ENCODE measurements at places on chromosomes 1 and 21. TPM values are rescaled to one million over a fixed set of nuclear protein-coding genes. Genes with fewer than 3 reads are reported as not detected.

GRCh38 chr1:151638812-151639211 lies 27.0 kb downstream of the SNX27 start:
- no peak overlapping the region for H3K4me3 ChIP-seq
- no peaks in the 10 kb centered on the region for H3K36me3 ChIP-seq
- H3K27ac ChIP-seq = no peak overlapping the region
- no peak for DNase-seq
- H3K27me3 ChIP-seq = no peaks in the 10 kb centered on the region
- H3K4me1 ChIP-seq = no peaks in the 10 kb centered on the region

GRCh38 chr1:108823632-108824031 lies 33.3 kb downstream of the AKNAD1 start:
- no peak for DNase-seq
- no peaks in the 10 kb centered on the region for H3K27me3 ChIP-seq

Gene DIO1
- 0.23 TPM for total RNA-seq

Gene CELA3B
- not detected for total RNA-seq

Gene IVL
- 0.46 TPM for total RNA-seq

Gene KCNK1
- 9.7 TPM for total RNA-seq

Gene IFI44L
- total RNA-seq = 1.2 TPM

DNA sequence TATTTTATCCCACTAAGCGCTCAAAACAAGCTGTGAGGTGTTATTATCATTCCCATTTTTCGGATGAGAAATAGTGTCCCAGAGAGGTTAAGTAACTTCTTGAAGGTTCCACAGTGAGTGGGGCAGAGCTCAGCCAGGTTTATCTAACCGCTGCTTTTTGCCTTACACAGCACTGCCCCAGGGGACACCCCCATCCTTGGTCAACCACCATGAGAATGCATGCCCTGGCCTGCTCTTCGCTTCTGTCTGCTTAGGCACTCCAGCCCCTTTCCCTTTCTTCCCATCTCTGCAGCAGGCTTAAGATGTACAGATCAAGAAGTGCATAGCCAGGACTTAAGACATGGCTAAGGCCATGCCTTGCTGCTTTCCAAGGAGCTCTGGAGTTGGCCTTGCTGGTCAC lies 159.0 kb upstream of the CD34 start:
- DNase-seq = no peak
- H3K4me1 ChIP-seq = no peaks in the 10 kb centered on the region
- H3K27me3 ChIP-seq = no peaks in the 10 kb centered on the region
- no peak overlapping the region for H3K4me3 ChIP-seq
- no peak overlapping the region for H3K27ac ChIP-seq
- no peaks in the 10 kb centered on the region for H3K36me3 ChIP-seq

GRCh38 chr1:27646676-27647075 lies 11.7 kb upstream of the FGR start:
- H3K4me1 ChIP-seq = no peaks in the 10 kb centered on the region
- H3K36me3 ChIP-seq = no peaks in the 10 kb centered on the region
- H3K27me3 ChIP-seq = no peaks in the 10 kb centered on the region

Data from prostate gland (tissue), 2 donors.